ENCODE measurements at places on chromosomes 4 and X.

GRCh38 chrX:120200851-120201250, 42.4 kb downstream of the RHOXF2 start:
- DNase-seq = no peak

DNA sequence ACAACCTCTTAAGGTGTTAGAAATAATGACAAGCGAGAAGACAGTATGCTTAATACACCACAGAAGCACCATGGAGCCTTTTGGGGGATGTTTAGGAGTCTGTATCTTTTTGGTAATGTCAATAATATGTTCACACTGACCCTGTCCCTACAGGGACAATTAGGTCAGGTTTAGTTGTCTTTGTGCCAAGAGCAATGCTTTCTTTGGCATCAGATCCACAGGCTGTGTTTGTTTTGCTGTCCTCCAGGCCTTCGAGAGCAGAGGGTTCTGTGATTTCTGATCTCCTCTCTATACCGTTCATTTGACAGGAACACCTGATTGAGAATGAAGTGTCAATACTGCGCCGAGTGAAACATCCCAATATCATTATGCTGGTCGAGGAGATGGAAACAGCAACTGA, 153.8 kb downstream of the DCLK2 start:
- DNase-seq = no peak

DNA sequence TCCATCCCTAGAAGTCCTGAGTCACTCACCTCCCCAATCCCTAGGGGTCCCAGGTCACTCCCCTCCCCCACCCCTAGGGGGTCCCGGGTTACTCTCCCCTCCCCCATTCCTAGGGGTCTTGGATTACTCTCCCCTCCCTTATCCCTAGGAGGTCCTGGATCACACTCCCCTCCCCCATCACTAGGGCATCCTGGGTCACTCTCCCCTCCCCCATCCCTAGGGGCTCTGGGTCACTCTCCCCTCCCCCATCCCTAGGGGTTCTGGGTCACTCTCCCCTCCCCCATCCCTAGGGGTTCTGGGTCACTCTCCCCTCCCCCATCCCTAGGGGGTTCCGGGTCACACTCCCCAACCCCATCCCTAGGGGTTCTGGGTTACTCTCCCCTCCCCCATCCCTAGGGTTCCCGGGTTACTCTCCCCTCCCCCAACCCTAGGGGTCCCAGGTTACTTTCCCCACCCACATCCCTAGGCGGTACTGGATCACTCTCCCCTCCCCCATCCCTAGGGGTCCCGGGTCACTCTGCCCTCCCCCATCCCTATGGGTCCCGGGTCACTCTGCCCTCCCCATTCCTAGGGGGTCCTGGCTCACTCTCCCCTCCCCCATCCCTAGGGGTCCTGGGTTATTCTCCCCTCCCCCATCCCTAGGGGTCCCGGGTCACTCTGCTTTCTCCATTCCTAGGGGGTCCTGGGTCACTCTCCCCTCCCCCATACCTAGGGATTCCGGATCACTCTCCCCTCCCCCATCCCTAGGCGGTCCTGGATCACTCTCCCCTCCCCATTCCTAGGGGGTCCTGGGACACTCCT, 2.1 kb downstream of the ASMTL start:
- DNase-seq = no peak

GRCh38 chr4:82866706-82867385, 24.1 kb downstream of the SEC31A start:
- no peak for DNase-seq

- no peak for DNase-seq
Measured at GRCh38 chrX:133607419-133608348, 192.4 kb upstream of the GPC4 start.

GRCh38 chr4:26101011-26101410, 187.0 kb downstream of the SMIM20 start:
- no peak for DNase-seq

GRCh38 chrX:135484641-135485289, 35.7 kb upstream of the INTS6L start:
- DNase-seq = peak; percentile 21

GRCh38 chr4:85600501-85600900, 125.6 kb downstream of the ARHGAP24 start:
- DNase-seq = no peak

DNA sequence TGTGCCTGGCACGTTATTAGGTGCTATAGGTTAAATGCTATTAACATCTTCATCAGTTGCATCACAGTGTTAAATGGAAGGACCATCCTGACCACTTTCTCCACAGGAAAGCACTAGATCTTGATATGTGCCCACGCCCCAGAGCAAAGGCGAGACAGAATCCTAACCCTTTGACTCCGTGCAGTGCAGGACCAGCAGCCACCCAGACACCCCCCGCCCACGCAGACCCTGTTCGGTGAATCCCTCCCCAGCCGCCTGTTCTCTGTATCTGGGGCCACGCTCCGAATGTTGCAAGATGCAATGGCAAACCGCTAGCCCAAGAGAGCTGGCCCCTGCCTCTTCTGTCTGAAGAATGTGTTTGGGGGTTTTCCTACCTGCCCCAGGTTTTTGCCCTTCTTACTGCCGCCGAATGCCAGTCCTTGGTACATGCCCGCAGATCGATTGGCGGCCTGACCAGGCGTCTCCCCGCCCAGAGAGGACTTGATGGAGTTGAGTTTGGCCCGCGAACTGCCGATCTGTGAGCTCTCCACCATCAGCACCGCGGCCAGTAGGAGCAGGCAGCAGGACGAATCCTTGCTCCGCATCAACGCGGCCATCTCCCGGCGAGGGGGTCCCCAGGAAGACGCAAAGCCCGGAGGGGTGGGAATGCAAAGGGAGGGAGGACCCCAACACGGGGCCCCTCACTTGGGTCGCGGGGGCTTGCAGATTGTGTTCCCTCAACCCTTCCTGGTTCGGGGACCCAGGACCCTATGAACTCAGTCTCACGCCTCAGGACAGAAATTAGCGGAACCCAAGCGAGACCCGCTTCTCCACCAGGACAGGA, 906 bp downstream of the DKK2 start:
- DNase-seq = no peak

DNA sequence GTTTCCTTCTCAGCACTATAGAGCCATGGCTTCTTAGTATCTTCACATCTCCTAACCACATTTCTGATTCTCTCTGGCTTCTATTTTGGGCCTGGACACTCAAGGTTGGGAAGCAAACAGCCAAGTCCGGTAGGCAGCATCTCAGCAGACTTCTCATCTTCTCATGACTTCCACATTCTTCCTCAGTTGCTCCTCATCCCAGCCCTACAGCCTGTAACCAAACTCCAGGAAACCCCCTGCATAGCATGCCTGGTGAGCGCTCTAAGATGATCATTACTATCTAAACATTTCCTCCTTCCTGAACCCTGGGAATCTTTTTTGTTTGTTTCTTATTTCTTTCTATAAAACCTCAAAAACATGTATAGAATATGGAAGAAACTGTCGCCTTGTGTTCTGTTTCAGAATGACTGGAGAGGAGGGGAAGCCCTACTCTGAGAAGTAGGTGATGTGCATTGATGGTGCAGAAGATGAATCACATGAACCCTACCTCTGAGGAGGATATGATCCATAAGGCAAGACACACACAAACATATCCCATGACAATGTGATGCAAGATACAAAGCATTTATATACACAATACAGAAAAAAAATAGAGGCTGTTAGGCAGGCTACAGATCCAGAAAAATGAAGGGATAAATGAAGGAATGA, 219.8 kb upstream of the GYPA start:
- no peak for DNase-seq

DNA sequence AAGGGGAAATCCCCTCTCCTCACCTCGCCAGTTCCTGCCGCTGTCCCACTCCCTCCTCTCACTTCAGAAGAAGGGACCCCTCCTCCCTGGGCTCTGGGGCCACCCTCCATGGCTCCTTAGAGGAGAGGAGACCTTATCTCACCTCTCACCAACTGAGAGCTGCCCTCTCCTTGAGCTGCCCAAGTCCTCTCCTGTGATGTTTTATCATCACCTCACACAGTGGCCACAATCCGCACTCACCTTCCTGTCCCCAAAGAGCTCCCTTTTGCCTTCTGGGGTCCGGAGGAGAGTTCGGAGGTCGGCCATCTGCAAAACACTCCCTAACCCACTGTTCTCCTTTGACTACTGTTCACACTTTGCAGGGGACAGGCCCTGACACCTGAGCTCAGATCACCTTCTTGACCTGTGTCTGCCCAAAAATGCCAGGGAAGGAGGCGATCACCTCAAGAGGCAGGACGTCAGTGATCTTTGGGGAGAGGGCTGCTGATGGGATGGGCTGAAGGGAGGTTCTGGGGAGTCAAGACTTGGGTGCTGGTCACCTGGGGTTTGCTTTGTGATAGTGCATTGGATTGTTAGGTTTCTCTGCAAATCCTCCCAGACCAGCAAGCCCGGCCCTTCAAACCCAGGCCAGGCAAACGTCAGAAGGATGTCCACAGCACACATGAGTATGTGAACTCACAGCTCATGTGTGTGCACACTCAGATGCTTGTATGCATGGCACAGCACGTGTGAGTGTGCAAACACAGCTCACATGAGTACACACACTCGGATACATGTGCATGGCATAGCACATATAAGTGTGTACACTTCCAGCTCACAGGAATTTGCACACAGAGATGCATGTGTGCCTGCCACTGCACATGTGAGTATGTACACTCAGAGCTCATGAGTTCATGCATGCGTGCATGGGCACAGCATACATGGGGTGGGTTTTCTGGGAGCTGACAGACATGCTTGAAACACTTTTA, 41.8 kb downstream of the HTRA3 start:
- no peak for DNase-seq

DNA sequence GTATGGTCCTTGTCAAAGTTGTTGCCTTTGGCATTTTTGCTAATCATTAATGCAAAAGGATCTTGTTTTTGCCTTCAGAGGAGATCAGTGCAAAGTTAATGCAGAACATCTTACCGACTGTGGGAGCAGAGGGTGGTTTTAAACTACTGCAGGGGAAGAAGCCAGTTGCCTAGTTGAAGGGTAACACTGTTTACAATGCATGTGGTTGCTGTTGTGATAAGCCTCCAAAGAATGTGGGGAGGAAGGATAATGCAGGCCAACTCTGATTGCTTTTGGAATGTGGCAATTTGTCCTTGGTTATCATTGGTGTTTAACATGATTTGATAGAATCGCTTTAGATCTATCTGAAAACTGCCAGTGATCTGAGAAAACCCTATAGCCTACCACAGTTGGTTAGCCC, 204.3 kb upstream of the TLL1 start:
- DNase-seq = no peak

DNA sequence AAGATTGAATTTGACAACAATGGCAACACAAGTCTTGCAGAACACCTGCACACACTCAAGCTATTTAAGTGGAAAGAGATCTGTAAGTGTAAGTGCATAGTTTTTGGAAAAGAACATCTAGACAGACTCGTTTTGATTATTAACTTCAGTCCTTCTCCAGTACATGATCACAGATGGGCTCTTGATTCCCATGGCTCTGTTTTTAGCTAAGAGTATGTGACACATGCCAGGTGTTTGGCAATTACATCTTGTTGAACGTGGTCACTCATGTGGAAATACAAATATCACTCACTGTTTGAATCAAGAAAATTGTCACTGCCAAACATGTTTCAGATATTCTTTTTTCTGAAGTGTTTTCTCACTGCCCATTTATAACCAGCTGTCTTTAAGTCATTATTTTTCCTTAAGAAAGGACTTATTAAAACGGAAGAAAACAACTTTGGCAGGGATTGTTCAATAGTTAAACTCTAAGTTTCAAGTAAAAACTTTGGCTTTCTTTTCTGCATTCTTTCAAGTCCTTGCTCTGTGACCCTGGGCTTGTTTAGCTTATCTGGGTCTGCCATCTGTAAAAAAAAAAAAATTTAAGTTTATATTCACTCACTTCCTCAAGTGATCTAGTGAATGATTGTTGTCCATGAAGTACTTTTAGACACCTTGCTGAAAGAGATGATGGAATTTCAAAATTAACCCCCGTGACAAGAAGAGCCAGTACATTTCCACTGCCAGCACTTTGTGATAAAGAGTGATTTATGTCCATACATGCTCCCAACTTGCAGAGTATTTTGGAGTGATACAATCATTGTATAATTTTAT, 125.4 kb downstream of the ATXN3L start:
- no peak for DNase-seq

GRCh38 chr4:48275247-48275646, 5.6 kb upstream of the TEC start:
- DNase-seq = peak; percentile 12

GRCh38 chrX:335758-336155, 17.2 kb upstream of the GTPBP6 start:
- DNase-seq = no peak

GRCh38 chr4:110034026-110034393, 121.3 kb downstream of the EGF start:
- DNase-seq = peak; percentile 20

DNA sequence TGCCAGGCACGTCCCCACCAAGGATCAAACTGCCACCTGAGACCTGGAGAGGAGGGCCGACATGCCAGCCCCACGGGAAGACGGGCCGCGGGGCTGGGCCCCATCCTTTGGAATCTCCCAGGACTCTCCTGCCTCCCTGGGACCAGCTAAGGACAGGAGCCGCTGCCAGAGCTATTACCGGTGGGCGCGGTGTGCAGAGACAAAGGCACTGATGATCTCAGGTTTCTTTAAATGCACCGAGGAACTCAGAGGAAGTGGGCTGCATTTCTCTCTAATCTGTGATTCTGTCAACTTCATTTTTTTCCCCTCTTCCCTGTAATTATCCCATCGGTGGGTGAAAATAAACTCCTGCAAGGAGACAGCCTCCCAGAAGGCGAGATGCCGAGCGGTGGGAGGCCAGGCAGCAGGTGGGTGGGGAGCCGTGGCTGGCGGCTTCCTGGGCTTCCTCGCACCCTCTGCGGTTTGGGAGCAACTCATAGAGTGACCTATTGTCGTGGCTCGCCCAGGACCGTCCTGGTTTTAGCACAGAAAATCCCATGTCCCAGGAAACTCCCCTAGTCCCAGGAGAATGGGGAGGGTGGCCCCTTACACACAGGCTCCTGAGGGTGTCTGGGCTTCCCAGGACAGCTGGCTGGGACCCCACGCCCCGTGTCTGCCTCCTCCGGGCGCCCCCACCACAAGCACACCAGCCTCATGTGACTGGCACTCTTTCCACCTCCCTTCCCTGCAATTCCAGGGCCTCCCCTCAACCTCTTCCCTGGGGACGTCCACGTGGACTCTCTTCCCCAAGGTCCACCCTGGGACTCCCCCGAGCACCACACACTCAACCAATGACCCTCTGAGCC, 62.3 kb upstream of the ADRA2C start:
- DNase-seq = no peak

DNA sequence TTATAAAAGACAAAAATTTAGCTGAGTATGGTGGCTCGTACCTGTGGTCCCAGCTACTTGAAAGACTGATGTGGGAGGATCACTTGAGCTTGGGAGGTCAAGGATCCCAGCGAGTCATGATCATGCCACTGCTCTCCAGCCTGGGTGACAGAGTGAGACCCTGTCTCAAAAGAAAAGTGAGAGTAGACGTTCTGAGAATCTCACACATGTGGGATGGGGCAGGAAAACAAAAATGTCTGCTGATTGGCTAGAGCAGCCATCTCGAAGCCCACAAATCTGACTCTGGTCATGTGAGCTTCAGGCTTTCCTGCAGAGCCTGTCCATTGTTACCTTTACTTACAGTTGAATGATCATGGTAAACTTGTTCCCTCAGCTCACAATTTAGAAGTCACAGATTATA, 23.1 kb upstream of the SLC9A7 start:
- no peak for DNase-seq

GRCh38 chr4:1325176-1325480, 21.9 kb upstream of the UVSSA start:
- DNase-seq = no peak
